ENCODE measurements at places on chromosomes 6 and 20.

GRCh38 chr20:33412484-33412838, 11.1 kb upstream of the CDK5RAP1 start:
- DNase-seq = no peak

- peak; percentile 61 for DNase-seq
Measured at GRCh38 chr20:34922654-34923381, 32.8 kb downstream of the GSS start.

DNA sequence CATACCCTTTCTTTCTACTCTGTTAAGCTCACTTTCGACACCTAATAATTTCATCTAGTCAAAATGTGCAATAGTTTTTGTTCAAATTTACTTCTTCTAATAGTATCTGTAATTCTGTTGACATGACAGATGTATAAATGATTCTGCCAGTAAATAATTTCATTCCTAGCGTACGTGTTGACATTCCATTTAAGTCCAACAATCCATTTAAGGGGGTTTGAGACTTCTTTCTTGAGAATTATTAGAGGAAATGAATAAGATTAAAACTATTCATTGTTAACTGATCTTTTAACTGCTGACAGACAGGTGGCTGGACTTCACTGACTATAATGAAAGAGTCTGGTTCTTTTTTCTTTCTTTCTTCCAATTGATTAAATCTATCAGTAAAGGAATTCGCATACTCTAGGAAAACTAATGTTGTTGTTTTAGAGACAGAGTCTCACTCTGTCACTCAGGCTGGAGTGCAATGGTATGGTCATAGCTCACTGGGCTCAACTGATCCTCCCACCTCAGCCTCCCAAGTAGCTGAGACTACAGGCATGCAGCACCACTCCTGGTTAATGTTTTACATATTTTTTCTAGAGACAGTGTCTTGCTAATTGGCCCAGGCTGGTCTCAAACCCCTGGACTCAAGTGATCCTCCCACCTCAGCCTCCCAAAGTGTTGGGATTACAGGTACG, 55.9 kb downstream of the MAP3K5 start:
- peak; percentile 28 for DNase-seq

- DNase-seq = no peak
Measured at GRCh38 chr6:139448051-139448649, 73.7 kb upstream of the CITED2 start.

GRCh38 chr6:109187399-109188114, 92.2 kb downstream of the CEP57L1 start:
- no peak for DNase-seq

DNA sequence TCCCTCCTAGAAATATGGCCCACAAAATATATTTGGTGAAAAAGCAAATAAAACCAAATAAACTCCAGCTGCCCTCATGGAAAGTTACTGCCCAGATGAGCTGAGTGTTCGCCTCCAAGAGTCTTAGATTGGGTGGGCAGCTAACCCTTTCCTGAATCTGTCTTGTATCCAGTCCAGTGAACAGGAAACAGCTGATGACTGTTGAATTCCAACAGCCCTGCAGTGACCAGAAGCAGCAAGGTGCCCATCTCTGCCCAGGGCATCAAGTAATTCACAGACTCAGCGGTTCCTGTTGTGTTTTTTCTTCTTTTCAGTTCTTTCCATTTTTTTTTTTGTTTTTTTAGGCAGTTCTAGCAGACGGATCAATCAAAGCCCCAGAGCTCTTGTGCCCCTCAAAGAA, 199.2 kb downstream of the UBE3D start:
- DNase-seq = no peak

DNA sequence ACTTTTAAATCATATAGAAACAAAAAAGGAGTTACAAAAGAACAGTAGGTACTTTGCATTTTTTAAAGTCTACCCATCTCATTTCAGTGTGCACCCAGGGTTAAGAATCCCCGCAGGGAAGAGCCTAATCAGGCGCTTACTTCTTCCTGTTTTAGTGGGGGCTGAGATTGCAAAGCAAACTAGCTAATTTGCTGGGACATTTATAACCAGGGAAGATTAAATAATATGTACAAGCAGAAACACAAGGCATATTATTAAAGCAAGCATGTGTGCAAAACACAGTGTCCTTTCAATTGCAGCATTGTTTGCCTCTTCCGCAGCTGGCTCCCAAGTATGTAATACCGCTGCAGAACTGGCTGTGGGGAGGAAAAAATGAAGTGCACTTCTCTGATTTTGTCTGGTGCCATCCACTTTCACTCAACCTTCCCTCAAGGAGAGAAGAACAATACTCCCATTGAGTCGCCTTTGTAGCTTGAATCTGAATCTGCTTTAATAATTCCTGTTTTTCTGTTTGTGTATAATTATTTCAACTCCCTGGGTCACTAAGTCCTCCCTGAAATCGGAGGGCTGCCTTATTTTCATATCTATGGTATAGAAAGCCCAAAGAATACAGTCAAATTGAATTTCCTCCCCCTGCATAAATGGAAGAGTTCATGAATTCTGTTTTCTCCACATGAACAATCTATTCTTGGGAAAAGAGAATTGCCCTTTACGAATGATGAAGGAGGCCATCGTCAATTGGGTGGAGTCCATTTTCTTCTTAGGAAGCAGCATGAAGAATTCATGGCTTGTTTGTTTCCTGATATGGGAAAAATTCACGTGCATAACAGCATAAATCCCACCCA, 23.3 kb upstream of the BCAS1 start:
- DNase-seq = no peak

DNA sequence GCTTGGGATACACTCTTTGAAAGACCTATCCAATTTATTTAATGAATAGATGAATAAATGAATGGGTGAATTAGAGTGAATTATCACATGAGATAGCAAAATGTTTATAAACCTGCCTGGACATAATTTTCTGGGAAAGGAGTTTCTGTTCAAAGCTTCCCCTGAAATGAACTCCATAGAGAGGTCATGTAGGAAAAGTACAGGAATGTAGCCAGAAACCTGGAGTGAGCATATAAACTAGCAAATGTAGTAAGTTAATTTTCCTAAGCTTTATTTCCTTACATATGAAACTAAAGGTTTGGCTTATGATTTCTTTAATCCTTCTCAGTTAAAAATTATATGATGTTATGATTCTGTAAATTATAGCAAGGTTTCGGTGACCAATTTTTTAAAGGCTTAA, 380.3 kb upstream of the RSPO3 start:
- no peak for DNase-seq

- DNase-seq = no peak
Measured at GRCh38 chr6:41707565-41708200, 27.7 kb downstream of the TFEB start.

Data from fibroblast of skin of left quadriceps (primary cell).